ENCODE measurements at places on chromosomes 4 and X.

DNA sequence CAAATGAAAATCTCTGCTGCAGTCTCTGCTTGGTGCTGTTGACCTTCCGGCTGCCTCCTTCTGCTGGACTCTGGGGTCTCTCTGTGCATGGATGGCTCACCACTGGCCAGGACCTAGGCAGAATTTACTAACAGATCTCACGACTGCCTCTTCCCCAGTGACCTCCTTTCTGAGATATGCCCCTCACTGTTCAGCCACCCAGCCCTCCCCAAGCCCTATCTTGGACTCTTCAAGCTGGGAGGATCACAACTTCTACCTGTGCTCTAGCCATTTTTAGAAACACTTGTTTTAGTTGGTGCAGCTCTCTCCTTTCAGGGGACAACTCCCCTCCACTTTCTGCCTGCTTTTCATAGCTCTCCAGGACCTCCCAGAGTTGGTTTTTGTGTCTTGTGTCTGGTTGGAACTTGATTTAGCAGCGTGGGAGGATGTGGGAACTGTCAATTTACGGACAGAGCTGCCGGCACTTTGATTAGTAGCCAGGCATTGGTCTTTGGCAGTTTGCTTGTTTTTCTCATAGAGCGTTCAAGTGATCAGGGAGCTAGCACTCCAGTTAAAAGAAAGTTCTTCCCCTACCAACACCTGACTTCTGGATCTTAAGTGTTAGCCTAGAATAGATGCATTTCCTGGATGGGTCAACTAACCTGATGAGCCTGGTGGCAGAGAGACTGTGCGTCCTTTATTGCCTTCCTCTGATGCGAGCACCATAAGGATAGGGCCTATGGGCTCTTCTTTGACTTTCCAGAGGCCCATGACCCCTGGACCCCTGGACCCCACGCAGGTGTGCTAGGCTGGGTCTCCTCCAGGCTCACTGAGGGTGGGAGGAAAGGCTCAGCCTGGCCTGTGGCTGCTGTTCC is 6.5 kb downstream of the RGS12 start:
- no peak for DNase-seq

GRCh38 chrX:68692651-68693050 is 45.2 kb downstream of the STARD8 start:
- DNase-seq, result no peak

DNA sequence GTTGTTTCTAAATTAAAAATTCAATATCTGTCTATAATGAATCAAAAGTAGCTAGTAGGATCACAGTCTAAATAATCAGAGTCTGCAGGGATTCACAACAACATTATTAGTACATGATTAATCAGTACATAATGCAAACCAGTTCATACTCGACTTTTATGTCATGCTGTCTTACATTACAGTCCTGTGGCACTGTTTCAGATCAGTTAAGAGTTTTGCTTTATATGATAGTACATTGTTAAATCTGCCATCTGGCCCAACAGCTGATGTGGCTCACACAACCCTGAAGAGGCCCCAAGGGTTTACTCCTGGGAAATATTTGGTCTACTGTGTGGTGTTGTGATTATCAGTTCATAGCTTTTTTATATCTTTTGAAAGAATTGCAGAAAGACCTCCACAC is 247.1 kb upstream of the ETNPPL start:
- no peak for DNase-seq

DNA sequence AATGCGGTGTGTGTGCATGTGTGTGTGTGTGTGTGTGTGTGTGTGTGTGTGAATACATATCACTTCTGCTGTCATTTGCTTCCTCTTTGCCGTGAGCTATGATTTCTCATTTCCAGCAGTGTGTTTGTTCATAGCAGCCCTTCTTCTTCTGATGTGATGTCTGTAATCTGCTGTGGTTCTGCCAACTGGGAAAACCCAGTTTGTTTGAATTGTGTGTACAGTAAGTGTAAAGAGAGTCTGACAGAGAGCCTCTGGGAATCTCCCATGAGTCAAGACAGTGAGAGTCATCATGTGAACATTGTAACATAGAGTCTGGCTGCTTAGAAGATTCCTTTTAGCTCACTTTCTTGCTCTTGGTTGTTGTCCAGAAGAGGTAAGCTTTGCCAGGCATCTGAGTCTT is 8.4 kb upstream of the NWD2 start:
- DNase-seq, result no peak

DNA sequence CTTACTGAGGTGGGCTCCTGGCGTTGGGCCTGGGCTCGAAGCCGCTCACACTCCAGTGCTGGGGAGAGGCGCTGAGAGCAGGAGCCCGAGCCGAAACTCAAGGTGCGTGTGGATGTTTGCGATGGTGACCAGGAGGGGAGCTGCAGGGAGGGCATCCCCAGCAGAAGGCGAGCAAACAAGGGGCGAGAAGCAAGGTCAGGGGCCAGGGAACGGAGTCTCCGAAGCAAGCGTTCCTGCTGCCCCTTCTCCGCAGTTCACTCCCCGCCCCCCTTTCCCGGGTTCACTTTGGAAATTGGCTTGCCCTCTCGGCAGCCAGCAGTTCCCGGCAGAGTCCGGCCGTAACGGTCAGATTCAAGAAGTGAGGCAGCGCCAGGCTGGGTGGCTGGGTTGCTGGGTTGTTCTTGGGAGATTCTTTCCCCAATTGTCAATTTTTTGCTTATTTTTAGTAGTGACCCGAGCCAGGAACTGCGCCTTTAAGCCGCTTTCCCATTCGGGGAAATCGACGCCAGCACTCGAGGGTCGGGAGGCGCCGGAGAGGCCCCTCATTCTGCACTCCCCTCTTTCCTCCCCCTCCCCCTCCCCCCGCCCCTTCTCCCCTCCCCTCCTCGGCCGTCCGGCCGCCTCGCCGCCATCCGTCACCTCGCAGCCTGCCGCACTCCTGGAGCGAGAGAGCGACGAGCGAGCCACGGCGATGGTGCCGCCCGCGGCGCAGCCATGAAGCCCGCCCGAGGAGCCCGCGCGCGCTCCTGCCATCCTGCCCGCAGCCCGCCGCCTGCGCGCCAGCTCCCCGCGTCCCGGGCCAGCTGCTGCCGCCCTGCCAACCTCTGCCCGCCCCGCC is at the start of gene FRMPD3:
FRMPD3 (plus strand) TSS at position 655 of the 838 bp plus-strand sequence. CDS start 76,937 bp downstream, outside the sequence.
- DNase-seq, result peak; percentile 26

DNA sequence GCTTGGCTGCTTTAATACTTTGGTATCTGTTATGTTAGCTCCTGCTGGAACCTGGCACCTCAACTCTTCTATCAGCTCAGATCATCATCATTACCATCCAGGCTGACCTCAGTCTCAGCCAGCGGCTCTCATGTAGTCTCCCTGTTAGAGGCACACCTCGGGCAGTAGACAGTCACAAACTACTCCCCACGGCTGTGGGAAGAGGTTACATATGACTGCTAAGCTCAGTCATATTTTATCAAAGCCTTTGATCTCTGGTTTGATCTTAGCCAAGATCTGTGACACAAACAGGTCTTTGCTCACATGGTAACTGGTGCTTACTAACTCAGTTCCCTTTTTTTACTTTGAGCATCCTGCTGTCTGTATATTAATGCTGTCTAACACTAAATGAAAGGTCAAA is 384.9 kb downstream of the CENPC start:
- peak; percentile 42 for DNase-seq

- DNase-seq, result no peak
Measured at GRCh38 chr4:86908251-86908657, 16.0 kb upstream of the C4orf36 start.

GRCh38 chr4:119209077-119209476 is 3.4 kb upstream of the USP53 start:
- peak; percentile 77 for DNase-seq

DNA sequence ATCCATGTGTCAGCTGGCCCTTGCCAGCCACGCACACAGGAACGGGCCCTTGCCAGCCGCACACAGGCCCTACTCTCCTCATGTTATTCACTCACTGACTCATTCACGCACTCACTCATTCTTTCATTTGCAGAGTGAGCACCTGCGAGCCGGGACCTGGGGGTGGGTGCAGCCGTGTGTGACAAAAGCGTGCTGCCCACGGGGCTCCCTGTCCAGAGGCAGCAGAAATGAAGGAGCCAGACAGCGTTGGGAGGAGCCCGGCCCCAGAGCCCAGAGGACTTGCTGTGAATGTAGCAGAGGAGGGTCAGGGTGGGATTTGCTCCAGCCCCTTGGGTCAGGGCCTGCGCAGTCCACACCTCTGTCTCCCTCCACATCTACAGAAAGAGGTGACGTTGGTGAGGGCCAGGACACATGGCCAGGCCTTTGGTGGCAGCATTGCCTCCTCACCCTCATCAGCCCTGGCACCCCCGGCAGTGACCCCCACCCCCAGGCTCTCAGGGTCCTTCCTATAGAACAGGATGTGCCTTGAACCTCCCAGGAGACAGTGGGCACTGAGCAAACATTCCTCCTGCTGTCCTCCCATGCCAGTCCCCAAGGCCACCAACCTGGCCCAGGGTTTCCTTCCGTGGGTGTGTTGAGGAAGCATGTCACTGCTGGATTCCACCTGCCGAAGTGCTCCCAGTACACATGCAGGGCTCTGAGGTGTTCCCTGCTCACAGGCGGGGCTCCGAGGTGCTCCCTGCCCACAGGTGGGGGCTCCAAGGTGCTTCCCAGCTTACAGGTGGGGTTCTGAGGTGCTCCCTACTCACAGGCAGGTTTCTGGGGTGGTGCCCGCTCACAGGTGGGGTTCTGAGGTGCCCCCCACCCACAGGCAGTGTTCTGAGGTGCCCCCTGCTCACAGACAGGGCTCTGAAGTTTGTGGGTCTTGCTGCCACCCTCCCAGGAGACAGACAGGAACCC is 105.7 kb downstream of the HMX1 start:
- peak; percentile 18 for DNase-seq

Data from SW480 (cell line).